Ascending aorta (tissue), 2 donors: ENCODE measurements at places on chromosomes 3 and 15. TPM values are rescaled to one million over a fixed set of nuclear protein-coding genes. Genes with fewer than 3 reads are reported as not detected.
A peak's percentile ranks its signal among the peaks of the same experiment; 100 is the strongest.

DNA sequence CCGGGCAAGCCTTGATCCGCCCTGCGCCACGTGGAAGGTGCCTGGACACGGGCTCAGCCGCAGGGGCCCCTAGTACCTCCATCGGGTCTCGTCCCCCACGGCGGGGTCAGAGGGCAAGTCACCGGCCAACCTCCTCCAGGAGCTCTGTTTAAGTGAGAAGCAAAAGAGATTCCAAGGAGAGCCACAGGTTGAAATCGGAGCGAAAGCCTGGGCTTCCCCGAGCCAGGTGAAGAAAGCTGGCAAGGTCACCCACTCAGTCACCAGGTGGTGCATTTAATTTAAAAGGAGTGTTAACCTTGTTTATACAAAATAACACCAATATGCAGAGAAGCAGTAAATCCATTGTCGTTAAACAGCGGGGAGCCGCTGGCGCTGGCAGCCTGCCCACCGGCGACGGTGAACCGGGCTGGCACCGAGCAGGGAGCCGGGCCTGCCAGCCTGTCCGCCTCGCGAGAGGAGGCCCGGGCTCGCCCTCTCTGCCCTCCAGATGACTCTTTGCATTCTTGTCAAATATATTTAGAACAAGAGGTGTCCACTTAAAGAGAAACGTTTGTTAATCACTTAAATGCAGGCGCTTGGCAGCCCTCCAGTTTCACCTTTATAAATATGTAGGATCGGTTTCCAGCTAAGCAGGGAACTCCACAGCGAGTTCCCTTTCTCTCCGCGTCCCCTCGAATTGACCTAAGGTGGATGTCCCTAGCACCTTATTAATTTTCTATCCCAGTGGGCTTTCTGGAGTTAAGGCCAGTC lies 277.3 kb upstream of the NR2F2 start:
- DNase-seq = no peak

Gene PLAAT1
- not detected for total RNA-seq

Gene GATA2
- total RNA-seq = 56.0 TPM

DNA sequence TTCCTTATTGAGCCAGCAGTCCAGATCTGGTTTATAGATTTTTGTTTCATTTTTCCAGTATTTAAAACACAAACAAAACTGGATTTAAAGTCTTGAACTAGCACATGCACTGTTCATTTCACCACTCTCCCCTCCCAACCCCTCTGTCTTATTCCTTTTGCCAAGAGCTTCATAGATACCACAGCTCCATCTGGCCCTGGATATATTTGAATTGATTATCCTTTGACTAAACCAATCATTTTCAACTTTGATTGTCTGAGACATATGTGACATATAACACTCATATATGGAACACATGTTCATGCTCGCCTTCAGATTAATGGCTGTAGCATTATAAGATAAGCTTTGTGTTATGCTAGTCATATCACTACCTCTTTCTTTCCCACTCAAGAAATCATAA lies 376.6 kb upstream of the NAALADL2 start:
- no peak for DNase-seq

Gene IMPG2
- 0.11 TPM for total RNA-seq

Gene ECE2
- not detected for total RNA-seq

GRCh38 chr3:46368569-46368968 lies 2.2 kb upstream of the CCR5 start:
- DNase-seq = peak; percentile 34

- no peak for DNase-seq
These were observed 1310.2 kb downstream of the SI start for GRCh38 chr3:163768048-163768447.

Gene ADAMTS17
- 2.8 TPM for total RNA-seq

Gene ITIH1
- total RNA-seq = 2.0 TPM

- no peak for DNase-seq
These were observed 360 bp upstream of the MGA start for GRCh38 chr15:41659855-41660234.

DNA sequence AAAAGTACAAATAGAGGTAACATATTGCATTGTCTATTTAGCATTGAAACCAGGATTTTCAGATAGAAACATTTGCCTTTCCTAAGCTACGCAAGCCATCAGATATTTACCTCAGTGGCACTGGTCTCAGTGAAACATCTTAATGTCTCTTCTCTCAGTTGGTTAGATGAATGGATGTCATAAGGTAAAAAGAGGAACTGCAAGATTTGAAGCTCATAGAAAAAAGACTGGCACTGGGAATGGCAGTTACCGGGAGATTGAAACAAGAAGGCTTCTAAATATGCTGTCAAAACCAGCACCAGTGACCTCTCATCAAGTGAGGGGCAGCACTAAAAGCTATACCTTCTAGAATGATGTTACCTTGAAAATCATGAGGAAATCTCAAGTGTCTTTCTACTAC lies 486.4 kb downstream of the FHIT start:
- DNase-seq = no peak

GRCh38 chr3:127680146-127680661 lies 7.5 kb downstream of the ABTB1 start:
- no peak for DNase-seq

Gene ATP13A5
- total RNA-seq = not detected

DNA sequence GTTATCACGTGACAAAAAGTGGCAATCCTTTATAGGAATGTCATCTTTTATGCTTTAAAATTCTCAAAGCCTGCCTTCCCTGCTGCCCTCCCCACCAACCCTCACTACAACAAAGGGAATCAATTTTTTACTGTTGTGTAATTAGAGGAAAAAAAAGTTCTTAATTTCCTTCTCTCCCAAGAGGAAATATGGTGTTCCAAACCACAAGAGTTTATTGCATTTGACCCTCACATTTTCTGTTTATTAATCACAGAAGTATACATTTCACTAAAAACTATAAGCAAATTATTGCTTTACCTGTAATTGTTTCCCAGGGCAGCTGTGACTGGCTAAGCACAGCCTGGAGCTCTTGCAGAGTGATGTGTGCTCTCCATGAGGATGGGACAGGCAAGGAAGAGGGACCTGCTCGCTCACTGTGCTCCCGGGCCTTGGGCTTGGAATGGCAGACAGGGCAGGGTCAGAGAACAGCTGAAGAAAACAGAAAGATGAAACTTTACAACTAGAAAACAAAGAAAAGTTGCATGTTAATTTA lies 31.3 kb upstream of the ATP10A start:
- DNase-seq = no peak

DNA sequence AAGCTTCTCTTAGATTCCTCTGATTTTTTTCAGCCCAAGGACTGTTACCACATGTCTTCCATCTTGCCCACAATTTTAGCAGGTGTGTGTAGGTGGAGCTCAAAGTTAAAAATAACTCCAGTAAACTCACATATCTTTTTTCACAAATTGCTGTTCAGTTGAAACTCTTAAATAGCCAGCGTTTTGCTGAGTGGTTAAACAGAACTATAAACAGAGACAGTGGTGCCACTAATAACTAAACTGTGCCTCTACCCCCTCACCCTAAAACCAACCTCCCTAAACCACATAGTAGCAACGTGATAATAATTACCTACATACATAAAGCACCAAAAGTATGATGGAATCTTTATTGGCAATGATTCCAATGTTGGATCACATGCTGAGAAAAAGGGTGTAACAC lies 525.1 kb downstream of the PDCD6IP start:
- no peak for DNase-seq

Gene ALS2CL
- total RNA-seq = 49.0 TPM

DNA sequence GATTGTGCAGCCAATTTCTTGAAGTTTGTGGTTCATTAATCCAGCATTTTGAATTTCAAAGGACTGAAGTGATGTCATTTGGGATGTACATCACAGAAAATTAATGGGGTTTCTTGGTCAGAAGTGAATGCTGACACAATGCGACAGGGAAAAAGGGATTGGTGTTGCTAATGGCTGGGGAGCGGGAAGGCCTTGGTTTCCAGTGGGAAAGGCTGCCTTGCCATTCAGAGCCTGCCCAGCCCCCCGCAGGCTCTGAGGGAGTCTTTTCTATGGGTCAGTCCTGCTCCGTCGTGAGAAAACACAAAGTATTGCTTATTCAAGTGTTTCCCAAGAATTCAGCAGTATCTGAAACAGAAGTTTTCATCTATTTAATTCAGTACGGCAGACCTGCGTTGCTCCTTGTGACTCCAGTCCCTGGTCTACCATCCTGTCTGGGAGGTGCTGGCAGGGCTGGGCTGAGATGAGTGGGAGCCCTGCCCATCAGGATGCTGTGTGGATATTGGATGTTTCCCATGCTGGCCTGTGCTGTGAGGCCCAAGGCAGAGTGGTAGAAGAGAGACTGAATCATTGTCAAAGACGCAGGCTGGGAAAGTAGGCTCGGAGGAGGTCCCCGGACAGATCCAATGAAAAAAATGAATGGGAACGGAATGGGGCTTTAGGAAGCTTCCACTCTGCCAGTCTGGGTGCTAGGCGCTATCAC lies 111.2 kb upstream of the KLHL25 start:
- no peak for DNase-seq

Gene RASSF1
- total RNA-seq = 34.9 TPM

GRCh38 chr3:186821429-186822387 lies 15.4 kb upstream of the RFC4 start:
- peak; percentile 55 for DNase-seq

- DNase-seq = no peak
These were observed 168.3 kb upstream of the LPP start for GRCh38 chr3:187985647-187986046.
